ENCODE measurements at places on chromosomes 16 and 17.

GRCh38 chr16:6192984-6193383 lies 1095.4 kb upstream of the EEF2KMT start:
- no peak for DNase-seq

DNA sequence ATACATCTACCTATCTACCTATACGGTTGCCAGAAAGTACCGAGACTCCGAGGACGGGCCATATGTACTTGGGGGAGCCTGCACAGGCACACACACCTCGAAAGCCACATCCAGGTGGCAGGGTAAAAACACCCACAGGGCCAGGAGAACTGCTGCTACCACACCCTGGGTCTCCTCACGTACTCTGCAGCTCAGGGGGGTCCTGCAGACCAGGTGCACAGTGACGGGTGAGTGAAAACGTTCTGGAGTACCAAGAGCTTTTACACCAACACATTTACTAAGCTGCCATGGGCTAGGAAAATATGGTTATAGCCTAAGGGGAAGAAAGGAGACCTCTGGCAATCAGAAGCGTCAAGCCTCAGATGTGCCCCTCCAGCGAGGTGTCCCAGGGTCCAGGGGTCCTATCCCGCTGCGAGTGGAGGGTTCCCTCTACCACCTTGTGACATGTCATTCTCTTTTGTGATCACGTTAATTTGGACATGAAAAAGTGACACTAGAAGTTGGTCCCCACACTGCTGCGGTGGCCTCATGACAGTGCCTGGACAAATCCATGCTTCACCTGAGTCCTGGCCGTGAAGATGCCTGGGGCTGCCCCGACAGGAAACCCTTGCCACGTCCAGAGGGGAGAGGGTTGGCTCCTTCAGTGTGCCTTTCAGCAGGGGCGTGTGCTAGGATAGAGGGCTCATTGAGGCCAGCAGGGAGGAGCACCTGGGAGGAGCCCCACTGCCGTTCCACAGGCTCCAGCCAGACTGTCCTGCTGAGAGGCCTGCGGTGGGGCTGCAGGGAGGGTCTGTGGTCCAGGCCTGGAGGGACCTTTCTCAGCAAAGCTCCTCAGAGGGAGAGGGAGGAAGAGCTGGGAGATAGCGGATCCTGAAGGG lies 1.8 kb downstream of the CANT1 start:
- DNase-seq: no peak

DNA sequence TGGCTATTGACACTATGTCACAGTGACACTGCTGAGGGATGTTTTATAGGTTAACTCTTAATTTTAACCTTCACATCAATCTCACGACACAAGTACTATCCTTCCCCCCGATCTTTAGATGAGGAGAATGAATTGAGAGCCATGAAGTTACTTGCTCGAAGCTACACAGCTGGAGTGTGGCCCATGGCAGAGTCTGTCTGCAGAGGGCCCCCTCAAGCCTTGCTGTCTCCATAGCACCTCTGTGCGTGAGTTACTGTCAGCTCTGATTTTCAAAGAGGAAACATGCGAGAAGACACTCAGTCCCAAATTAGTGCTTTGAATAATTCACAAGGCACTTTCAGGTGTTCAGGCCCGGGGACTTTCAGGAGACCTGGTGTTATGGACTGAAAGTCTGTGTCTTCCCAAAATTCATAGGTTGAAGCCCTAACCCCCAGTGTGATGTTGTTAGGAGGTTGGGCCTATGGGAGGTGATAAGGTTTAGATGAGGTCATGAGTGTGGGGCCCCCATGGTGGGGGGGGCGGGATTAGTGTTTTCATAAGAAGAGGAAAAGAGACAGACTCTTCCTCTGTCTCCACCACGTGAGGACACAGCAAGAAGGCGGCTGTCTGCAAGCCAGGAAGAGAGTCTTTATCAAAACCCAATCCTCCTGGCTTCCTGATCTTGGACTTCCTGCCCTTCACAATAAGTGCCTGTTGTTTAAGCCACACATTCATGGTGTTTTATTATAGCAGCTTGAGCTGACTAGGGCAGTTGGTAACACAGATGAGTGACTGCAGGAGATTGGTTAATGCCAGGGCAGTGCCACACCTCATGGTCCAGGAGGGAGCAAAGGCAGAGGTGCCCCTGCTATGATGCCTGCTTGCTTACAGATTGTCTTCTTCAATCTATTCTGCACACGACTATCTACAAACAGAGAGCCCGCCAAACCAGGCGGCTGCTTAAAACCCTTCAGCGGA lies 281.8 kb downstream of the HAPSTR1 start:
- DNase-seq: no peak

GRCh38 chr16:676913-677312 lies 1.4 kb downstream of the RHBDL1 start:
- DNase-seq: no peak

DNA sequence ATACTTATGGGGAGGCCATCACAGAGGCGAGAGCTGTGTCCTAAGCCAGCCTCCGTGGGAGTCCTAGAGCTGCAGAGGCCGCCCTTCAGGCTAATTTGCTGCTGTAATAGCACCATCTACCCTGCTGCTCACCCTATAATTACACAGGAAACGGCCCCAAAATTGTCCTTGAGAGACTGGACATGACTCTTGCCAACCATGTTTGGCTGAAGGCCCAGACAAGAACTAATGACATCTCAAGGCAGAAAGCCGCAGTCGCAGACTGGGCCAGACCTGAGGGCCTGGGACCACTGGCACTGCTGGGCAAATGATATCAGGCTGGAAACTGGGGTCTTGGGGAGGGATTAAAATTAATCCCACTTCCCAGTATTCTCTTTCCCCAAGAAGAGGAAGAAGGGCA lies 24.1 kb downstream of the PSMD7 start:
- no peak for DNase-seq

GRCh38 chr16:83109490-83110125 lies 482.8 kb downstream of the CDH13 start:
- DNase-seq: no peak

GRCh38 chr17:31579265-31579664 lies 187.8 kb downstream of the RAB11FIP4 start:
- no peak for DNase-seq

GRCh38 chr17:64687961-64688360 lies 25.9 kb upstream of the SMURF2 start:
- no peak for DNase-seq

- no peak for DNase-seq
These were observed 14.6 kb downstream of the RND2 start for GRCh38 chr17:43039646-43040045.

DNA sequence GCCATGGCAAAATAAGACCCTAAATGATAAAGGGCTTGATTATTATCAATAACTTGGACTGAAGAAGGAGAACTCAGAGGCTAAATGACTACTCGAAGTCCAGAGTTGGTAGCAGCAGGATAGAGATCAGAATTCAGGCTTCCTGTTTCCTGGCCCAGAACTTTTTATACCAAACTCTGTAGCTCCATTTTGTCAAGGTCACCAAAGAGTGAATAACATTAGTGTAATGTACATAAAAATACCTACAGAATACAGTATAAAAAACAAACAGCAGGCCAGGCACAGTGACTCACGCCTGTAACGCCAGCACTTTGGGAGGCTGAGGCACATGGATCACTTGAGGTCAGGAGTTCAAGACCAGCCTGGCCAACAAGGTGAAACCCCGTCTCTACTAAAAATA lies 79.0 kb downstream of the ARHGAP17 start:
- DNase-seq: no peak

- no peak for DNase-seq
These were observed 9.2 kb downstream of the FAM20A start for GRCh38 chr17:68592009-68592408.

- no peak for DNase-seq
These were observed 175.3 kb upstream of the CDH13 start for GRCh38 chr16:82451449-82451848.

DNA sequence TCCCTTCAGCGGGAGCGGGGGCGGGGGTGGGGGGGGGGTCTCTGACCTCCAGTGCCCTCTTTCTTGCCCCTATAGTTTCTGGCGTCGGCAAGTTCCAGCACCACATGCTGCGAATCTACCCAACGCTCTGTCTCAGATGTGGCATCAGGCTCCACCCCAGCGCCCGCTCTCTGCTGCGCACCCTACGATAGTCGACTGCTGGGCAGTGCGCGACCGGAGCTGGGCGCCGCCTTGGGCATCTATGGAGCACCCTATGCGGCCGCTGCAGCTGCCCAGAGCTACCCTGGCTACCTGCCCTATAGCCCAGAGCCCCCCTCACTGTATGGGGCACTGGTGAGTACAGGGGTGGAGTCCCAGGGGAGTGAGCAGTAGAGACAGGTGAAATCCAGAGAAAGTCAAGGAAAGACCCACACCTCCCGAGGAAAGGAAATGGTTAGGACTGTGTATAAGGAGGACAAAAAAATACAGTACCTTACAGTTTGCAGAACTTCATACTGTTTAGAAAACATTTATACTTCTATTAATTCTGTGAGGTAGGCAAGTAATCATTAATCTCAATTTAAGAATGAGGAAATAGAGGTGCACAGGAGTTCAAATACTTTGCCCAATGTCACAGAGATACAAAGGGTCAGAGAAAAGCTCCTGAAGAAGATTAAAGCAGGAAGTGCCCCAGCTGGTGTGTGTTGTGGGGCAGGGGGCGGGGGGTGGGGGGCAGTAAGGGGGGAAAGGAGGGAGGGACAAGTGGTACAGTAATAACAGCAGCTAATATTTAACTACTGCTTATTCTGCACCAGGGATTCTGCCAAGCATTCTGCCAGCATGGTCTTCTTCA lies 2.5 kb downstream of the IRX6 start:
- DNase-seq: no peak

DNA sequence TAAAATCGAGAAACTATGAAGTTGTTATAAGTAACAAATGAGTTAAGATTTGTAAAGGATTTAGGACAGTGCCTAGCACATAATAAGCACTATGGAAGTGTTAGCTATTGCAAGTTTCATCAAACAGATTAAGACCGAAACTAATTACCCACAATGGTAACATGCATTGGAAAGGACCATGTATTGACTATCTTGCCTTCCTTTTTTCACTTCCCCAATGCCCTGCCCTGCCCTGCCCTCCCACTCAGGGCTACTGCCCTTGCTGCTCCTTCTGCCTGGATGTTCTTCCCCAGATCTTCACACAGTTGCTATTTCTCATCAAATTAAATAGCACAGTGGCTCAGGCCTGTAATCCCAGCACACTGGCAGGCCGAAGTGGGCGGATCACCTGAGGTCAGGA lies 202.1 kb upstream of the PSMD7 start:
- no peak for DNase-seq

DNA sequence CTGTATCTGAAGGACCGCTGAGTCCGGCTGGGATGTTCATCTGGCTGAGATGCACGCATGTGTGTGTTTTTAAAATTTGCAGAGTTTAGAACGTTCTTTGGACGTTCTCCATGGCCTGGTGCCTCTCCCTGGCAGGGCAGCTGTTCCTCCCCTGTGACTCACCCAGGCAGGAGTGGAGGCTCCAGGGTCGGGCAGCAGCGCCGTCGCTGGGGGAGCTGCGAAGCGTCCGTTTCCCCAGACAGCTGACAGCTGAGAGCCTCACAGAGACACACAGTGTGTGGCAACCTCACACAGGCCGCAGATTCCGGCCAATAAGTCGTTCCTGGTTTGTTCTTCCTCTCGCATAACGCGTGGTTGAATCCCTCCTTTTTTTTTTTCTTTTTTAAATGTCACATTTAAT lies 80.6 kb downstream of the OR1D5 start:
- peak; percentile 77 for DNase-seq

DNA sequence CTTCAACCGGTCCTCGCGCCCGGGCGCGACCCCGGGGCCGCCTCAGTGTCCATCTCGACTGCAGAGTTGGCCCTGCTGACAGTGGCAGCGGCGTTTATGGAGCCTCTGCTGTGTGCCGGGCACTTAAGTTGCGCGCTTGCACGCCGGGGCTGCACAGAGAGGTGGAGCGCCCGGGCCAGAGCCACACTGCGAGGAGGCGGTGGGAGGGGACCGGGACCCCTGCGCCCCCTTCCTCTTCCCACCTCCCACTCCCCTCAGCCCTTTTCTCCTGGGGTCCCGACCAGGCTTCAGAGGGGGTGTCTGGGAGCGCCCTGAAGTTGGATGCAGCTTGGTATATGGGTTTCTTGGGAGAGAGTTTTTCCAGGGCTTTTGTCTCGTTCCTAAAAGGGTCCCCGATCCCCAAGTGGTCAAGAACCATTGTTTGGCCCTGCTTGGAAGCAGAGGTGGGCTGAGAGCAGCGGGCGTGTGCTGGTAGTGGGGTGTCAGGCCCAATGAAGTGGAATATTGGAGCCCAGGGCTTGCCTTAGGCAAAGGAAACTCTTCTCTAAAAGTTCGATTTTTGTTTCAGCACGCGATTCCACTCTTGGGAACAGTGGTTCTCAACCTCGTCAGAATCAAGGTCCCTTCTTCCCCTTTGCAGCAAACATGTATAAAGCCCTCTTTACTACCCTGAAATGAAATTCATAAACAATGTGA lies 605 bp downstream of the MRTFB start:
- DNase-seq: peak; percentile 19

DNA sequence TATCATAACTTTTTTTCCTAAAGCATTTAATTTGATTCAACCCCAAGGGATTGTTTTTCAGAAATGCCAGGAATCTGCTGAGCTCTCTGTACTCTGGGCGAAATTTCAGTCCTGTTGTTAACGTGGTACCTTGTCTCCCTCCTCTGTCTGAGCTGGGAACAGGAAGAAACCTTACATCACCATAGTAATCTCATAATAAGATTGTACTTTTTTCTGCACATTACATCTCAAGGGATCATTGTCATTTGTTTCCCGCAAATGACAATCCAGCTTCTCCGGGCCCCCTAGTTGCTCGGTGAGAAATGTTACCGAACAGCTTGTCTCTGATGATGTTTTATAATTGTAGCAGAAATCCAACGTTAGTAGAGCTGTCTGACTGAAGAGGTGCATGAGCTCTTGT lies 152.7 kb upstream of the ERCC4 start:
- DNase-seq: no peak

GRCh38 chr16:80025236-80025635 lies 424.7 kb upstream of the MAF start:
- DNase-seq: no peak

- DNase-seq: no peak
These were observed 497.7 kb upstream of the CDH11 start for GRCh38 chr16:65619606-65620005.

- no peak for DNase-seq
These were observed 31.3 kb downstream of the ASIC2 start for GRCh38 chr17:33261820-33262219.

GRCh38 chr16:62194828-62195227 lies 158.6 kb upstream of the CDH8 start:
- DNase-seq: no peak

DNA sequence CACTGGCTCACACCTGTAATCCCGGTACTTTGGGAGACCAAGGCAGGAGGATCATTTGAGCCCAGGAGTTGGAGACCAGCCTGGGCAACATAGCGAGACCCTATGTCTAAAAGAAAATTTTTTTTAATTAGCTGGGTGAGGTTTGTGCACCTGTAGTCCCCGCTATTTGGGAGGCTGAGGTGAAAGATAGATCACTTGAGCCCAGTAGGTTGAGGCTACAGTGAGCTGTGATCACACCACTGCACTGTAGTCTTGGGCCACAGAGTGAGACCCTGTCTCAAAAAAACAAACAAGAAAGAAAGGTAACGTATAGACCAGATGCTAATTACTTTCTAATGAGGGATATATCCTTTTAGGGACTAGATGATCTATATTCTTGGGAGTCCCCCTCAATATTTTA lies 8.1 kb downstream of the NOL11 start:
- no peak for DNase-seq

- no peak for DNase-seq
These were observed 195.9 kb upstream of the CHMP6 start for GRCh38 chr17:80795754-80796153.
